C1 segment of cervical spinal cord (tissue), 14 donors: ENCODE measurements at places on chromosomes 6 and 20.

- DNase-seq, result no peak
Measured at GRCh38 chr6:72422171-72422570, 199.7 kb upstream of the KCNQ5 start.

DNA sequence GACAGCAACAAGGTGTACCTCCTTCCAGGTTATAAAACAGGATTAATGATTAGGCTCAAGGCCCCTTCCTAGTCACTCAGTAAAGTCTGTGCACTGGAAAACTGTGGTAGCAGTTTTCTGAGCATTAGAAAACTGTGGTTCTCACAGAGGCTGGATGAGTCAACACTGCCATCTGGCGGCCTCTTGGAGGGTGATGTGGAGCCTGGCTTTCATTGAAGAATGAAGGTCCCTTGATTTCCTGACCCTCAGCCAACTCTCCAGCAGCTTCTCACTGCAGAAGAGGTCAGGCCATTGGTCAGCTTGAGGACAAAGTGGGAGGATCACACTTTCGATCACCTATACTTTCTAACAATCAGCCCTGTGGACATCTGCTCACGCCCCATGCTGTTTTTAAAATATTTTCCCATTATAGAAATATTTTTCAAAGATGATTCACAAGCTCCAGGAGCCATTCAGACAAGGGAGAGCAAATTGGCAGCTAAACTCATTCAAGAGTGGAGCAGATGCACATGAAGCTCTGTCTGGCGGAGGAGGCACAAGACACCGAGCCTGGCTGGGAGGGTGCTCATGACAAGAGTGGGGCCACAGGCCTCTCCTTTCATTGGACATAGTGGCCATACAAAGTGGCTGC, 23.2 kb downstream of the PSMB1 start:
- DNase-seq, result peak; percentile 56

DNA sequence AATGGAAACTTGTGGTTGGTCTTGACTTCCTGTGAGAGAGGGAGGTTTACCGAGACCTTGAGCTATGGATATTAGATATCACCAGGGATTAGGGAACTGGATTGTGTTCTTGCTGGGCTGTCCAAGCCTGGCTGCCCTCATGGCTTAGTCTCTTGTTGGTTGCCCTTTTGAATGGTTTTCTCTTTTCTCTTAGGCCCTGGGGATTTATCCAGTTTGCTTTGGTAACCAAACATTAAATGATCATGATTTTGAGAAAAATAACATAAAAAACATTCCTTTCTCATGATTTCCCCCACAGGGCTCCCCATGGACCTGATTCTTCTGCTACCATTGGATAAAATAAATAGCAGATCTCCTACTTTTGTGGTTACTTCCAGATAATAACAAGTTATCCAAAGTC, 306.4 kb upstream of the RNF217 start:
- DNase-seq, result no peak

DNA sequence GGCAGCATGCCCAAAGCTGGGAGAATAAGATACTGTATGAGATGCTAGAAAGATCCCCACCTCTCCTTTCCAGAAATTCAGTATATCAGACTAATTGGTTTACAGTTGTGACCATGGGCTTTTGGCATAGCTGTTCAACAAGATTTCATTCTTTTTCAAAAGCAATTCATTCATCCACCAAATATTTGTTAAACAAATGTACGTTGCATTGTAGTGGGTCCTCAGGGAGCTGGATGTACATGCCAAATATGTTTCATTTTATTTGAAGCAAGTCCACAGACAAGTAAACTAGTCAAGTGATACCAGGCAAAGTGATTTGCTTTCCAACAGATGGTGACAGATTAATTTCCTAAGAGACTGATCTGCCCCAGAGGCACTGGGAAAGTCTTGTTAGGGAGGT, 85.8 kb upstream of the ESR1 start:
- DNase-seq, result no peak

GRCh38 chr20:36856195-36856594, 19.7 kb upstream of the TLDC2 start:
- DNase-seq, result no peak

DNA sequence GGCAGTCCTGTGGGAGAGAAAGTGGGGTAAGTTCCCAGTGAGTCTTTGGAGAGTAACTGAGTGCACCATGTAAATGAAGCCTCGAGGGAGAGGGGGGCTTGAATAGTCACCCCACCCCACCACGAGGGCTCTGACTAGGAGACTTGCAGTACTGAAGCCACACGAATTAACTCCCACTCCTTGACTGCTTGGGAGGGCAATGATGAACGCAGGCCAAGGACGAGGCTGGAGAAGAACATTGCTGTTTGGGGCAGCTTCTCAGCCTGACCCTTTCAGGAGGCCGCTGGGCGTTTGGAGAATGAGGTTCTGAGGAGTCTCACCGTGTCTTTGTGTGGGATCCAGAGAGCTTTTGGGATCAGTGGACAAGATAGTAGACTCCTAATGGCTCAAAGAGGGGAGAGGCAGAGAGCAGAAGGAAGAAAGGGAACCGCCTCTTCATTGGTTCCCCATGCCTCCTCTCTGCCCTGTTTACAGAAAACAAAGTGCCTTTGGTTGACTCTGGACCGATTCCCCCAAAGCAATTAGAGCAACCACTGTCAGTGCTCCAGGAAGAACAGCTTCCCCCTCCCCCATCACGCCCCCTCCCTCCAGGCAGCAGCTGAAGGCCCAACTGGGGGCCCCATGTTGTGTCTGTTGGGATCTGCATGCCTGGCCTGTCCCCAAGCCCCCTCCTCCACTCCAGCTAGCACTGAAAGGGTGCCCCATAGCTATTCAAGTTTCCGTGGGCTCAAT, 41.7 kb upstream of the CDKN1A start:
- no peak for DNase-seq

- DNase-seq, result no peak
Measured at GRCh38 chr6:85484948-85485347, 35.1 kb downstream of the NT5E start.

DNA sequence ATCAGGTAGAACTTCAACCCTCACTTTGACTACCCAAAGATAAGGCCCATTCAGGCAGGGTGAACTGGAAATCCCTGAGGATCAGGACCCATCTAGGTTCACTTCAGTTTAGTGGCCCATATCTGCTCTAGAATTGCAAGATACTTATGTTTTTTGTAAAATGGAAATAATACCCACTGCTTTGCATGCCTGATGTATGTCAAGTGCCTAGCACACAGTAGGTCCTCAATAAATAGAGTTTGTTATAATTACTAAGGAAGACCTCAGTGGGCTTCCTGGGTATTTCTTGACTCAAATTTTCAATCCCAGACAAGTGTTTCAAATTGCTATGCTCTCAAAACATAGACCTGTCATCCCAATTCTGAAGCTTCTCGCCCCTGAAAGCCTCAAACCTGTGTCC, 32.5 kb downstream of the PIGU start:
- no peak for DNase-seq

- no peak for DNase-seq
Measured at GRCh38 chr6:108673153-108673552, 112.4 kb downstream of the FOXO3 start.

GRCh38 chr6:169230322-169230665, 23.4 kb downstream of the THBS2 start:
- no peak for DNase-seq

DNA sequence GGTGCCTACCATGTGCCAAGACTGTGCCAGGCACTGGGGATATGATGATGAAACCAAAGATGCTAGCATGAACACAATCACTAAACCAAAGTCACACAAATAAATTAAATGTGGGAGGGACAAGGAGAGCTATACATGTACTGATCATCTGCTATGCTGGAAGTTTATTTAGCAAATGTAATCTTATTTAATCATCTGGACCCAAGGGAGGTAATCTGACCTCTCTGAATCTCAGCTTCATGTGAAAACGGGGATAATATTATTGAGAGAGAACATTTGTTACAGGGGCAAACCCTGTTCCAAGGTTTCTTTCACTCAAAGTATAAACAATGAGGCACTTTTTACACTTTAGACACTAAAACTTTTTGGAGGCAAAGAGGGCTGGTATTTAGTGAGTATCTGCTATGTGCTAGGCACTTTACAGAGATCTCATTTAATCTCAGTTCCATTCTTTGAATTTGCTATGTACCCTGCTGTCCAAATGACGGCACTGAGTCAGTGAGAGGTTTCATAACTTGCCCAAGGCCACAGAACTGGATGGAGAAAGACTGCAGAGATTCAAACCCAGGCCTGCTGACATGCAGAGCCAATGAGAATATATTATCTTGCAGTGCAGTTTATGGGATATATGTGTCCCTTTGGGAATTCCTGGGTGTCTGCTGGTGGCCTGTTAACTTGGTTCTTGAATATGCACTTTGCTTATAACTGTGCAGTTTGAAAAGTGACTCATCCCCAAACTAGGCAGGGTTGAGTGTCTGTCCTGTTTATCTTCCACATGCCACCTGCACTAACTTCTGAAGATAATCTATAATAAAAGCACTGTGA, 3.3 kb upstream of the ASXL1 start:
- no peak for DNase-seq

DNA sequence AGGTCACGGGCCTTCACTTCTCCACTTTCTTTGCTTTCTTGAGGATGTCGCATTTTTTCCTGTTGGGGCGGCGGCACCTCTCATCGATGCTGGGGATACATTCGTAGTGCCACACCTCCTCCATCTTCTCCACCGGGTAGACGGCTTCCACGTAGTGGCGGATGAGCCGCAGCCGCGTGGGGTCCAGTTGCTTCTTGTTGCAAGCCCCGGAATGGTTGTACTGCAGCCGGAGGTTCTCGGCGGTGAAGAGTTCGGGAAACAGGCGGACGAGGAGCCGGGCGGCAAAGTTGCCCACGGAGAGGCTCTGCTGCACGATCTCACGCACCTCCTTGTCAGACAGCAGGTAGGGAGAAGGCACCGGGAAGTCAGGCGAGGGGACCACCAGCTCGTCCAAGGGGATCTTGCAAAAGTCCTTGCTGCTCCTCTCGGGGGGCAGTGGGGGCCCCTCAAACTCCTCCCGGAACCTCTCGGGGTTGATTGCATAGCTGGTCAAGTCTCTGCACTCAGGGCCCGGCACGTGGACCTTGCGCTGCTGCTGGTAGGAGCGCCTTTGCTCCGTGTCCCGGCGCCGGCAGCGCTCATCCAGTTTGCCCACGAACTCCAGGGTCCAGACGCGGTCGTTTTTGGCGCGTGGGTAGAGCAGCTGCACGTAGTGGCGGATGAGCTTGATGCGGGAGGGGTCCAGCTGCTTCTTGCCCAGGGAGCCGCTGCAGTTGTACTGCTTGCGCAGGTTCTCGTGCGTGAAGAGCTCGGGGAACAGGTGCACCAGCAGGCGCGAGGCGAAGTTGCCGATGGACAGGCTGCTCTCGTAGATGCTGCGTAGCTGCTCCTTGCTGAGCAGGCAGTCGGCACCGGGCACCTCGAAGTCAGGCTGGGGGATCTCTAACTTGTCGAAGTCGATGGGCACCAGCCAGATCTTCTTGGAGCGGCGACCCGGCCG, 41.0 kb downstream of the MTRES1 start:
- DNase-seq, result no peak

DNA sequence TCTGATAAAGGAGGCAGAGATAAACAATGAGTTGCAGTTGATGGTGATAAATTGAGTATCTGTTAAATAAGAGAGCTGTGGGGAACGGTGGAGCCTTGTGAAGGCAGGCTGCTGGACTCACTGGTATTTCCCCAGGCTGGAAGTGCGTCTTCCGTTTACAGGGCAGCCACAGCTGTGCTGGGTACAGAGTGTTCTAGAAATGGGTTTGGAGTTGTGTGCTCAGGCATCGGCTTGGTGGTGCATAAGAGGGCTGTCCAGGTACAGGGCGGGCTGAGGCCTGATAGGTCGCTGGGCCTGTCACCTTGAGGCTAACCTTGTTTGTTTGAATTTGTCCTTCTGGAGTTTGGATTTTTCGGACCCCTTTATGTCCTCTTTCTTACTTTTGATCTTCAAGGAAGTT, 39.3 kb downstream of the ARID1B start:
- DNase-seq, result no peak

DNA sequence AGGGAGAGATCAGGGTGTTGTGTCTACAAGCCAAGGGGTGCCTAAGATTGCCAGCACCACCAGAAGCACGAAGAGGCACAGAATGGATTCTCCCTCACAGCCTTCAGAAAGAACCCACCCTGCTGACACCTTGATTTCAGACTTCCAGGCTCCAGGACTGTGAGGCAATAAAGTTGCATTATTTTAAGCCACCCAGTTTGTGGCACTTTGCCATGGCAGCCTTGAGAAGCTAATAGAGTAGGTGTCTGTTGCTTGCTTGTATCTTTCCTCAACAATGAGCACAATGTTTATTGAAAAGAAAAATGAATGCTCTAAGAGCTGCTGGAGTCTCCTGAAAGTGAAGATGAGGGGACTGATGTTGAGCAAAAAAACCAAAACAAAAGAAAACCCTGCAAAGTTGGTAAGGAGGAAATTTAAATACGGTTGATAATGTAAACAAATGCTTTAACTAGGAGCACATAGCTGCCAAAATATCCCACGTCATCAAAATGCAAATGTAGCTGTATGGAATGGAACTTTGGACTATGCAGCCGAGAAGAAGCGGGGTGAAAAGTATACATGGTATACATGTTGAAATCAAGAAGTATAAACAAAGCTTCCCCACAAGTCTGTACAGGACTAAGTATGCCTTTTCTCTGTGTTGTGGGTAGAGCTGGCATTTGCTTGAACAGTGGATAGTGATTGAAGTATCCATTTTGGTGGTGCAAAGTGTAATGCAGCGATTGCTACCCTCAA, 8.0 kb downstream of the IL20RA start:
- DNase-seq, result no peak

GRCh38 chr6:132643547-132643946, 15.4 kb downstream of the TAAR1 start:
- DNase-seq, result no peak

DNA sequence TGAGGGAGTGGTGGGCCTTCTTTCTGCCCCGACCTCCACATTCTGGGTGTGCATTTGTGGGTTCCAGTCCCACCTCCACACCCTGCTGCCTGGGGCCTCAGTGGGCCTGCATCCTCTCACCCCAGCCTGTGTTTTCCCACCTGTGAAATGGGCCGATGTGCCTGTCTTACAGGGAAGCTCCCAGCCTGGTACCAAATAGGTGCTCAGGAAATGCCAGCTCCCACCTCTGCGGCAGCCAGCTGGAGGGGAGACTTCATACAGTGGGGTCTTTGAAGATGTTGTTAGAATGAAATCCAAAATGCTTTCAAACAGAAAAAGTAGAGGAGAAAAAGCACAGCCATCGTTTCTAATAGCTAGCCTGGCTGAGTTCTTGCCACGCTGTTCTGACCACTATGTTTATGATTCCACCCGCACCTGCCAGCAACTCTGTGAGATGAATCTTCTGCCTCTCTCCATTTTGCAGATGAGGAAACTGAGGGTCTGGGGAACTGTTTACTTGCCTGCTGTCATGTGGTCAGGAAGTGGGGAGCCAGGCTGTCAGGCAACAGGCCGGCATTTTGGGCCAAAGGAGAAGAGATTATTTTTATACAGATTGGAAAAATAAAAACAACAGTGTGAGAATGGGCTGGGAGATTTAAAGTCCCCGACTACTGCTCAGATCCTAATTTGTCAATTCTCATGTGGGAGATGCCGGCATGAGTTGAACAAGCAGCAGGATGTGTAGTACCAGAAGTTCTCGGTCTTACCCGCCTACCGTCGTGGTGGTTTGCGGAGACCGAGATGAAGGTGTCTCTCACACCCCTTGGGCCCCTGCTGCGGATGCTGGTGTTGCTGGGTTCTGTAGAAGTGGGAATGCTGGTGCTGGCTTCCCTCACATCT, 4.6 kb downstream of the TMEM181 start:
- no peak for DNase-seq
